ENCODE measurements at places on chromosomes 2 and 18.

GRCh38 chr2:72915907-72916742, 1.2 kb upstream of the EMX1 start:
- no peaks in the 10 kb centered on the region for H3K36me3 ChIP-seq
- H3K27ac ChIP-seq: no peak overlapping the region
- peak overlapping the region; percentile 71 for H3K4me3 ChIP-seq

- DNase-seq: no peak
- H3K27me3 ChIP-seq: peaks cover 79% of the 10 kb centered on the region
- H3K4me3 ChIP-seq: peak overlapping the region; percentile 53
- H3K4me1 ChIP-seq: peaks cover 14% of the 10 kb centered on the region
- H3K27ac ChIP-seq: no peak overlapping the region
Observed at GRCh38 chr2:44801841-44802776, 139.4 kb upstream of the SIX3 start.

DNA sequence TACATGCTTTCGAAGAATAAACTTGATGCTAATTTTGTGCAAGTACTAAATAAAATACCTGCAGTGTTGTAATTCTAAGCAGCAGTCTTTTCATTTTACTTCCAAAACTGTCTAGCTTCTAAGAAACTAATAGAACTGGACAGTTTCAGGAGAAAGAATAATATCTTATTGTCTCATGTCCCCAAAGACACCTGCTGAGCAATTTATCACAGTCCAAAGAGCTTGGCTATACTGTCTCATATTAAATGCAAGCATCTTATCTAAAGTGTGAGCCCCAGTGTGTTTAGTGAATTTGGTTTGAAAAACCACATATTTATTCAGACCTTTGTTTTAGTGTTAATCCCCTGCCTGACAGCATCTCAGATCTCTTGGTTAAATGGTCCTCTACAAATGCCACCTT, 374.3 kb downstream of the TMX3 start:
- no peaks in the 10 kb centered on the region for H3K27me3 ChIP-seq
- no peak overlapping the region for H3K27ac ChIP-seq
- no peak for DNase-seq
- H3K4me1 ChIP-seq: no peaks in the 10 kb centered on the region
- H3K4me3 ChIP-seq: no peak overlapping the region

- H3K27me3 ChIP-seq: peaks cover 30% of the 10 kb centered on the region
- H3K4me1 ChIP-seq: peaks cover 7% of the 10 kb centered on the region
- no peak for DNase-seq
- H3K27ac ChIP-seq: no peak overlapping the region
- peaks cover 13% of the 10 kb centered on the region for H3K36me3 ChIP-seq
Observed at GRCh38 chr18:63956755-63957154, 7.7 kb downstream of the HMSD start.

GRCh38 chr2:83282841-83283240, 1176.2 kb downstream of the SUCLG1 start:
- no peaks in the 10 kb centered on the region for H3K4me1 ChIP-seq
- H3K36me3 ChIP-seq: no peaks in the 10 kb centered on the region
- no peaks in the 10 kb centered on the region for H3K27me3 ChIP-seq

DNA sequence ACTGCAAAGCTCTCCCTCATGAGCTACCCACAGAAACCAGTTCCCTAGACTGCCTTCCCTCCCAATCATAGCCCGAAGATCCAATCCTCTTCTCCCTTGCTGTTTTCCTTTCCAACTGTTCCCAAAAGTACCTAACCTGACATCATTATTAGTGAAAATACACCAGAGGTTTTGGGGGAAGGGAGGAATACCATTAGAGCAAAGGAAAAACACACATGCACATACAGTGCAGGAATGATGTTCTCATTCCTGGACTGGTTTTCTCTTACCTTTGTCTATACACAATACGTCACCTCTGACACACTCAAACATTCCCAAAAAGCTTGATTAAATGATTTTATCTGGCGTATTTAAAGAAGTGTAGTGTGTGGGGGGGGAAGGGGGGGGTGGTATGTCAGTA, 46.2 kb downstream of the IKZF2 start:
- peaks cover 3% of the 10 kb centered on the region for H3K4me1 ChIP-seq
- H3K4me3 ChIP-seq: no peak overlapping the region
- no peak overlapping the region for H3K27ac ChIP-seq
- no peaks in the 10 kb centered on the region for H3K36me3 ChIP-seq
- DNase-seq: no peak
- peaks cover 8% of the 10 kb centered on the region for H3K27me3 ChIP-seq

DNA sequence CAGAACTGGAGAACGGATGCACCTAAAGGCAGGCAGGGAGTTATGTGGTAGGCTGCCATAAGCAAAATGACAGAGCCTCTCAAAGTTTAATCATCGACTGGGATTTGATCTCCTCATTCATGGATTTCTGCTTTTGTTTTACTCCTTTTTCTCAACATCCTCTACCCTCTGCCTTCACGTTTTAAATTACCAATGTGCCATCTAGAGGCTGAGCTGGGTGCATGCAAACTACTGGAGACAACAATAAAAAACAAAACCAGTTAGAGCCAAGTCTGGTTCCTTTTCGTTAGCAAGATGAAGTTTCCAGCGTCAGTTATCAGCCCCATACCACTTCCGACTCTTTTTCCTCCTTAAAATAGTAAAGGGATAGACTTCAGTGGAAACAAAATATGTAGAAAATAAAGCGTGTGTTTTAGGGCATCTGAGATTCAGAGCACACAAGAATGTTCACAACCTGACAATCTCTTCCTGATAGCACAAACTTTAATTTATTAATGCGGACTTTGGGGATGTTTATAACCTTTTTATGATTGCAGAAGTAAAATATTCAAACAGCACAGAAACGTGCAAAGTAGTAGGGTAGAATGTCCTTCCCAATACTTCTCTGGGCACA, 117.0 kb downstream of the LAMA1 start:
- peaks cover 4% of the 10 kb centered on the region for H3K27me3 ChIP-seq
- no peak for DNase-seq
- no peaks in the 10 kb centered on the region for H3K36me3 ChIP-seq
- H3K4me3 ChIP-seq: no peak overlapping the region
- no peaks in the 10 kb centered on the region for H3K4me1 ChIP-seq

DNA sequence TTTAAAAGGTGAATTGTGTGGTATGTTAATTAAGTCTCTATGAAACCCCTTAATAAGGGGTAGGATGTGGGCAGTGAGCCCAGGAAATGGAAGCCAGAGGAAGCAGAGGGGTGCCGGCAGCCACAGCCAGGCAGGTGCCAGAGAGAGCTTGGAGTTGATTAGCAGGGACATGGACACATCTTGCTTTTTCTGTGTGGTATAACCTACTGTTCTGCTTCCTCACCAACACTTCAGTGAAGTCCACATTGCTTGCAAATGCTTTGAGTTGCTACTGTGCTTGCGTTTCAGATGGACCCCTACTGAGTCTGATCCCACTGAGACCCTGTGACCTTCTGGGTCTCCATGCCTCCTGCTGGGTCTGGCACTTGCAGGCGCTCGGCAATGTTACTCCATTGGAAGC, 30.3 kb upstream of the ARHGEF4 start:
- no peaks in the 10 kb centered on the region for H3K36me3 ChIP-seq
- no peak for DNase-seq
- no peak overlapping the region for H3K4me3 ChIP-seq
- no peak overlapping the region for H3K27ac ChIP-seq

- no peak overlapping the region for H3K4me3 ChIP-seq
- no peak for DNase-seq
- H3K4me1 ChIP-seq: no peaks in the 10 kb centered on the region
Observed at GRCh38 chr2:216402751-216403150, 9.5 kb upstream of the SMARCAL1 start.
